ENCODE measurements at places on chromosomes 7 and 10. TPM values are rescaled to one million over a fixed set of nuclear protein-coding genes. Genes with fewer than 3 reads are reported as not detected.
A peak's percentile ranks its signal among the peaks of the same experiment; 100 is the strongest.

Gene CHAT
- not detected for total RNA-seq

Gene CAV2
- total RNA-seq, result not detected

Gene FAM24B
- 10.6 TPM for total RNA-seq

Gene SCART1
- total RNA-seq, result 2.9 TPM

GRCh38 chr10:27481486-27481885 is 22.6 kb upstream of the RAB18 start:
- H3K4me1 ChIP-seq, result no peaks in the 10 kb centered on the region
- H3K27me3 ChIP-seq, result no peaks in the 10 kb centered on the region
- no peak overlapping the region for H3K4me3 ChIP-seq
- H3K27ac ChIP-seq, result no peak overlapping the region
- DNase-seq, result no peak

GRCh38 chr10:29535012-29535777 is 99.6 kb downstream of the SVIL start:
- no peak overlapping the region for H3K4me3 ChIP-seq
- peak; percentile 13 for DNase-seq
- H3K36me3 ChIP-seq, result no peaks in the 10 kb centered on the region
- peaks cover 2% of the 10 kb centered on the region for H3K4me1 ChIP-seq
- no peak overlapping the region for H3K27ac ChIP-seq

DNA sequence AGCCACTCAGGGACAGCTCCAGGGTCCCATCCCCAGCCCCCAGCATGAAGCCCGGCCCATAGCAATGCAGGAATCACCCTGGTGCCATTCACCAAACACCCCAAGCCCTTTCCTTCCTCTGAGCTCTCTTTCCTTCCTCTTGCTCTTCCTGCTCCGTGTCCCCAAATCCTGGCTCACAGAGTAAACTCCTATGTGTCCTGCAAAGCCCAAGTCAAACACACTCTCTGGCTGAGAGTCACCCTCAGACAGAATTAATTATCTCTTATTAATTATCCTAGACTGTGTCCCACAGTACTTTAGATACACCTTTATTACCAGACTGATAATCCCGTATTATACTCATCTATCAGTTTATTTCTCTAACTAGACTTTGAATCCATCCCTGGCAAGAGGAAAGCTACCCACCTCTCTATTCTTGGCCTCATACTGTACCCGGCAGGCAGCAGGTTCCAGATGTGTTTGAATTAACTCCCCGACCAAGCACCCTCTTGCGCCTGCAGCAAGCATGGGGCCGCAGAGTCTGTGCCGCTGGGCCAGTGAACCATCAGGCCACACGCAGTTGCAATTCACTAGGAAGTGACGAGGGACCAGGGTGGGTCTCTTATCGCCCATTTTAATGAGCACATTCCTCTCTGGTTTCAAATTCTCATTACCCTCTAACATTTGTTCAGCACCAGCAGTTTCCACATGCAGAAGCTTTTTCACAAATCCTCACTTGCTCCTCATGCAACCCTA is 86.7 kb downstream of the PRKAG2 start:
- H3K27me3 ChIP-seq, result no peaks in the 10 kb centered on the region
- peaks cover 22% of the 10 kb centered on the region for H3K4me1 ChIP-seq
- no peak overlapping the region for H3K4me3 ChIP-seq
- DNase-seq, result no peak
- no peaks in the 10 kb centered on the region for H3K36me3 ChIP-seq
- H3K27ac ChIP-seq, result no peak overlapping the region

DNA sequence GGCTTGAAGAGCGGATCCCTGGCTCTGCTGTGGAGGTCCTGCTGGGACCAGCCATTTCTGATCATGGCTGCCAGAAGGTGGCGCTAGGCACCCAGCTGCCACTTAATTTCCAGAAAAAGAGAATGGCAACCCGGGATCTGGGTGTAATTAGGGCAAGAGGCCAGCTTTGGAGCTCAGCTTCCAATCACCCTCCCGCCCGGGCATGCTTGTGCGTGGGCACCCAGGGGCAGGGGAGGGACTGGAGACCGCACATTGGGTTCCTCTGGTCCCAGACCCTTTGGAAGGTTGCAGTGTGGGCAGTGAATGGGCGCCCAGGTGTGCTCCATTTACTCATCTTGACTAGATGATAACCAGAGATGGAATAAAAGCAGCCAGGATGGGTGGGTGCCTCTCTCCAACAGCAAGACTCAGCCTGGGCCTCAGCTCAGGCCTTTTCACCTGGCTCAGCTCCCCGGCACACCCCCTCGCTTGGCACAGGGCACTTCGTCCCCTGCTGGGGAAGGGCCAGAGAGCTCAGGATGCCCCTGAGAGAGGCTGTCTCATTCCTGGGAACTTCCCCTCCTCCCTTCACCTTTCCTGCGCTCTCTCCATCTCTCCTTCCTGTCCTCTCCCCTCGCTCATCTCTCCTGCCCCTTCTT is 14.7 kb downstream of the FAM241B start:
- no peaks in the 10 kb centered on the region for H3K27me3 ChIP-seq
- no peaks in the 10 kb centered on the region for H3K36me3 ChIP-seq
- H3K4me3 ChIP-seq, result no peak overlapping the region
- H3K4me1 ChIP-seq, result no peaks in the 10 kb centered on the region
- peak; percentile 68 for DNase-seq

DNA sequence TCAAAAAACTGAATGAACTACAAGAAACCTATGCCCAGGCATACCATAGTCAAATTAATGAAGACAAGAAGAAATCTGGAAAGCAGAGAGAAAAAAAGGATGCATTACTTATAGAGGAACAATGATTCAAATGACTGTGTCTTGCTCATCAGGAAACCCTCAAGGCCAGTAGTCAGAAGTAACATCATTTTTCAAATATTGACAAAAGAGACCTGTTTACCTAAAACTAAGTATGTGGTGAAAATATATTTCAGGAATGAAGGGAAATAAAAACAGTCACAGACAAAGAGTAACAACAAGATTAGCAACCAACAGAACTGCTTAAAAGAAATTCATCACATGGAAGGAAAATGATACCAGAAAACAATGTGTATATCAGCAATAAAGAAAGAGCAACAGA is 128.4 kb downstream of the ALOX5 start:
- DNase-seq, result no peak
- no peak overlapping the region for H3K4me3 ChIP-seq
- H3K27me3 ChIP-seq, result no peaks in the 10 kb centered on the region
- no peaks in the 10 kb centered on the region for H3K36me3 ChIP-seq

- H3K27me3 ChIP-seq, result no peaks in the 10 kb centered on the region
- DNase-seq, result no peak
- peaks cover 2% of the 10 kb centered on the region for H3K36me3 ChIP-seq
Observed at GRCh38 chr10:46227571-46227935, 59.2 kb upstream of the ANTXRL start.
